ENCODE measurements at places on chromosomes 5 and 9.

DNA sequence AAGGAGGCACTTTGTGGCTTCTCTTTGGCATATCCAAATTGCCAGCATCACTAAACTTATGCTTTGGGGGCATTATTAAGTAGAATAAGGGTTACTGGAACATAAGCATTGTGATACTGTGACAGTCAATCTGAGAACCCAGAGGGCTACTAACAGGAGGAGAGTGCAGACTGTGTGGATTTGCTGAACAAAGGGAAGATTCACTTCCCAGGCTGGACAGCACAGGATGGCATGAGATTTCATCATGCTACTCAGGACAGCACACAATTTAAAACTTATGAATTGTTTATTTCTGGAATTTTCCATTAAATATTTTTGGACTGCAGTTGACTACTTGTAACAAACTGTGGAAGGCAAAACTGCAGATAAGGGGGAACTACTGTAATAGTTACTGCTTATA lies 212.5 kb downstream of the TMC1 start:
- DNase-seq, result no peak

DNA sequence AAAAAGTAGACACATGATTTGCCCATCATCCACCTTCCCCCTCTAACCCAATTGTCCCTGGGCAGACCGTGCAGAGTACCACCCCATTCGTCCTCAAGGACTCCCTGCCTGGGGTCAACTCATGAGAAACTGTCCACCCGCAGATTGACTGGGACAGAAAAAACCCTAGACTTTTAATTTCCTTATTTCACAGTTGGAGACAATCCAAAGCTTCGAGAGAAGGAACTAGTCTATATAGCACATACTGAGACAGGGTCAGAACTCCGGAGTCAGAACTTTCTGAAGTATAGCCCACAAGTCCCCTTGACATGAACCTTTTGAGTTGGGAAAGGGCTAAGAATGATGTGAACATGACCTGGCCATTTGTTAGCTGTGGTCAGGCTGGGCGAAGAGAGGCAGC lies 7.5 kb upstream of the GPX3 start:
- no peak for DNase-seq

DNA sequence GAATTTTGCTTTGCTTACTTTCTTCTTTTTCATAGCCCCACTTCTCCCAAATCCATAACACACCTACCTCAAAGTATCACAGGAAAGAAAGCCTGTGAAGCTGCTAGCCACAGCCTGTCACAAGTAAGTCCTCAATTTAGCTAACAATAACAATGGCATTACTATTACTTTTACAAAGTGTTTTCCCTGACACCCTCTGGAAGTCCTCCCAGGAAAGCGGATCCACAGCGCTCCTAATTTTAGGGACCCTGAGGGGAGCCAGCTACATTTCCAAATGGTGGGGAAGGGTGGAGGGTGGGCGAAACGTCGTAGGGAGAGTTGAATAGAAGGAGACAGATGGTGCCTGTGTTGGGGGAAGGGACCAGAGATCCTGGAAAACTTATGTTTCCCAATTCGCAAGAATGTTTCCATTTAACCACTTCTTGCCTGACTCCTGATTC lies 523 bp upstream of the WWC1 start:
- DNase-seq, result no peak

DNA sequence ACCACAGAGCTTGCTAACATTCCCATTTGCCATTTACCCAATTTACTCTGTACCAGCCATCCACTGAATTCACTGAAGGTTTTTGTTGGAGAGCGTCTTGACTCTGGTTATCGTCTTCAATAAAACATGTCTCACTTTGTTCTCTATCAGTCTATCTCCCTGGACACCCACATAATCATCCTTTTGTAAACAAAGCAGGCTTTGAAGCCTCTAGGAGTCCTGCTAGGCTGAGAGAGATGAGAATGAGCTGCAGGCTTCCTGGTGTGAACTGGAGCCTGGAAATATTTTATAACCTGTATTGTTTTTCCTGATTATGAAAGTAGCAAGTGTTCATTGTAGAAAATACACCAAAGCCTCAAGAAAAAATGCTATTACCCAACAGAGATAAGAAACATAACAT lies 140.6 kb upstream of the ZNF366 start:
- DNase-seq, result no peak

- DNase-seq, result no peak
Measured at GRCh38 chr5:91850031-91850430, 466.9 kb upstream of the ARRDC3 start.

DNA sequence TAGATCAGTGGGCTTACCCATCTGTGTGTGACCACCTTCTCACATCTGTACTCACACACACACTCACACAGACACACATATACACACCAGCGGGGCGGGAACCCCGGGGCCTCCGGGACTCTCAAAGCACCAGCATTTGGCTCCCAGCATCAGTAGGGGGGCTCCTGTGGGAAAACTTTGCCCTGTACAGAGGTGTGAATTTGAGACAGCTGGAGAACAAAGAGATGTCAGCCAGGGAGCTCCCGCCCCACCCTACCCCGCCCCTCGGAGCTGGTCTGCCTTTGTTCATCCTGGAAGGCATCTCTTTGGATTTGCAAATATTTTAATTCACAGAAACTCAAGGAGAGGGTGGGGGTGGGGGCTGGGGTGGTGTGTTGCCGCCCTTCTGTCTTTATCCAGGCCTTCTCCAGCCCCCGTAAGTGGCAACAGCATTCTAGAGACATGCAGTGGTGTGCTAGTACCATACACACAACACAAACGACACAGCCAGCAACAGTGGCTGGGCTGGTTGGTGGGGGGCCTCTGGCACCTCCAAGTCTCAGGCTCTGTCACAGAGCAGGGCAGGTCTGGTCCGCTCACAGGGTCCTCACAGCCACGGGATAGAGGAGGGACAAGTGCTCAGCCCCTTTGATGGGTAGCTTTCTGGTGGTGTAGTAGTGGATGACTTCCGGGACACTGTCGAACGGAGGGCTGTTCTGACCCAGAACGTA lies 15.5 kb upstream of the SLC25A51 start:
- DNase-seq, result no peak

Data from AG20443 (cell line).